ENCODE measurements at places on chromosomes 7 and 10.

- DNase-seq: no peak
These were observed 137.9 kb downstream of the KLF6 start for GRCh38 chr10:3647074-3647473.

- DNase-seq: no peak
These were observed 35.9 kb downstream of the PPP2R2D start for GRCh38 chr10:131936736-131937135.

DNA sequence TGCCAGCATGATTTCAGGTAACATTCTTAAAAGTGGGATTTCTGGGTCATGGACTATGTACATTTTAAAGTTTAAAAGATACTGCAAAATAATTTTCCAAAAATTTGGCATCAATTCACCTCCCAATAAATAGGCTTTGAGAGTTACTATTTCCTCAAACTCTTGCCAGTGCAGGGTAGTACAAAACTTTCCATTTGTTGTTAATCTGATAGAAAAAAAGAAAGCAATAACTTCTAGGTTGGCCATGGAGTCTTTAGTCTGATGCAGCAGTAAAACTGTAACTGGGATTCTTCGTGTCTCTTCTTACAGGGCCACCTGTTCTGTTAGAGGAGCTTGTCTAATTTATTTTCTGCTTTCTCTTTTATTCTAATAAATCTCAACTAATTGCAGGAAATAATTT, 241.1 kb downstream of the MAGI2 start:
- no peak for DNase-seq

GRCh38 chr7:120833546-120833945, 24.4 kb downstream of the TSPAN12 start:
- DNase-seq: no peak

- no peak for DNase-seq
These were observed 200.3 kb downstream of the LSM5 start for GRCh38 chr7:32289651-32290414.

DNA sequence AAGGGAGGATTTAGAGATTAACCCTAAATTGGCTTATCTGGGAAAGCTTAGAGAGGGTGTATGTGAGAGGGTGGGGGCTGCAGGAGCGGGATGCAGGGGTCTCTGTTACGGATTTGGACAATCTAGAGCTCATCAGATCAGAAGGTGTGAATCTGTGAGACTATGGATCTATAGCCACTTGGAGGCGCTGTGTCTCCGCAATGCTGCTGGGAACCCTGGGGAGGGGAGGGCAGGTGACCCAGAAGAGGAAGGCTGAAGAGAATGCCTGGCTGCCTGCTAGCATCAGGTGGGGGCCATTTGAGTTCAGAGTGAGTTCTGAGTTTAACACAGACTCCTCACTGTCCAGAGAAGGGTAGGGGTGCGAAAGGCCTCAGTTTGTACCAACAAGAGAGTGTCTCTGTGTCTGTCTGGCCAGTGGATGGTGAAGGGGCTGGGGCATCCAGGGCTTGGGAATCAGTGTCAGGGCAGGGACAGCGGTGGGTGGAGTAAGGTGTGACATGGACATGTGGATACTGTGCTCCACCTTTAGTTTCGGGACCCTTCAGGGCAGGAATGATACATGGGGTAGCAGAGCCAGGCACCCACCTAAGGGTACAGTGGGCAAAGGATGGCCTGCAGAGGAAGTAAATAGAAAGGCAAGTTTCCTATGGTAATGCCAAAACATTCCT, 187.3 kb upstream of the PRSS58 start:
- no peak for DNase-seq

All from stimulated activated CD8-positive, alpha-beta memory T cell treated with anti-CD3 and anti-CD28 coated beads, Interleukin-2, amount 100 ng/mL, for 48 hours (primary cell).